ENCODE measurements at places on chromosomes 11 and 22.

- DNase-seq: no peak
These were observed 691.4 kb downstream of the BRD1 start for GRCh38 chr22:49136041-49136815.

DNA sequence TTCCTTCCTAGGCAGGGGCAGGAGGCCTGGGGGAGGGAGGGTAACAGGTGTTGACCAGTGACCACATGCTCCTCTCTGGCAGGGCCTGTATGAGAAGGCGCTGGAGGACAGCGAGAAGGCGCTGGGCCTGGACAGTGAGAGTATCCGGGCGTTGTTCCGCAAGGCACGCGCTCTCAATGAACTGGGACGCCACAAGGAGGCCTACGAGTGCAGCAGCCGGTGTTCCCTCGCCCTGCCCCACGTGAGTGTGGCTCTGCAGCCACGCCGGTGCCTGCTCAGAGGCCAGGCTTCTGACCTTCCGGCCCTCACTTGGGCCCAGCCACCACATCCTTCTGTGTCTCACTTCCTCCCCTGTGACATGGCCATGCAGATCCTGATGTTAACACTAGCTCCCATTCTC is 25.8 kb downstream of the ZC3H7B start:
- DNase-seq: no peak

DNA sequence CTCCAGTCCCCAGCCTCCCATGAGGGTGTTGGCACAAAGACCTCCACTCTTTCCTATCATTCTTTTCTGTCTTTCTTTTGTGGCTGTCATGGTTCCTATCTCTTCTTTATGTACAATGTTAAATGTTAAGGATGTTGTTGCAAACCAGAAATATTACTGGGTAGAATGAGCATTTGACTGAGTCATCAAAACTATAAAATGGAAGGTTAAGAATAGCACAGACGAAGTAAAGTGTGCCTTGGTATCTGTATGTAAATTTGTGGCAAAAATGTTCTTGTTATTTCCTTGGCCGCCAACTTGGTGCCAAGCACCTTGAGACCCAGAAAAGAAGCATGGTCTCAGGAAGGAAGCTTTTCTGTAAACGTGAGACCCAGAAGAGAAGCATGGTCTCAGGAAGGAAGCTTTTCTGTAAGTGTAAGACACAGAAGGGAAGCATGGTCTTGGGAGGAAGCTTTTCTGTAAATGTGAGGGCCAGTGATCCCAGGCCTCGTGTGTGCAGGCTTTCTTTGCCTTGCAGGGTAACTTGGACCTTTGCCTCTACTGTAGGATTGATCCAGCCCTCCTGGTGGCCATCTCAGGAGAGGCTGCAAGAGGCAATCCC is 6.7 kb upstream of the PKP3 start:
- no peak for DNase-seq

DNA sequence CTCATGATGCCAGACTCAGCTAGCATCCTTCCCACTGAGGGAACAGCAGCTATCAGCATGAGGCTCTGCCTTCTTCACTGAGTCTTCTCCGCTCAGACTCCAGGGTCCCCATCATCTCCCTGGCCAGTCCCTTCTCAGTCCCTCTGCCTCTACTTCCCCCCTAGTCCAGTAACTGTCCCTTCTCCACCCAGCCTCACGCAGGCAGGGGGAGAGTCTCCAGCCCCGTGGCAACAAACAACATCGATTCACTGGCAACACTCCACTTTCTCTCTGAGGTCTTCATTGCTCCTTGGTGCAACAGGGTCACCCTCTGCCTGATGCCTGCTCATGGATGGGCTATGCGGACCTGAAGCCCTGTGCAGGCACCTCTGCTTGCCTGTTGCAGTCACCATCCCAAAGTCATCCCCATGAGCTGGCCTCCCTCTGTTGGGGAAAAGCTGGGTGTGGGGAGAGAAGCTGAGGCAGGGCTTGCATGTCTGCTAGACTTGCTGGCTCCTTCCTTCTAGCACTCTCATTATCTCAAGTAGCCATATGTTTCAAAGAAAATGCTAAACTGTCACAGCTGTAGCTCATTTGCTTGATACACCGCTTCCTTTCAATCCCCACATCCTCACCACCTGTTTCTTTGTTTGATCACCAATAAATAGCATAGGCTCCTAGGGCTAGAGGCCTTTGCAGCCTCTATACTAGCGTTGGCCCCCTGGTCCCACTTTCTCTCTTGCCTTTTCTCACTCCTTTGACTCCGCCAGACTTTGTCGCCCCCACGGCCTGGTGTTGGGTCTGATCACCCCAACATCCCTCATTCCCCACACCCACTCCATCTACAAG is 4.3 kb upstream of the BCR start:
- no peak for DNase-seq

GRCh38 chr22:44363013-44363979 is 50.5 kb upstream of the SHISAL1 start:
- no peak for DNase-seq

DNA sequence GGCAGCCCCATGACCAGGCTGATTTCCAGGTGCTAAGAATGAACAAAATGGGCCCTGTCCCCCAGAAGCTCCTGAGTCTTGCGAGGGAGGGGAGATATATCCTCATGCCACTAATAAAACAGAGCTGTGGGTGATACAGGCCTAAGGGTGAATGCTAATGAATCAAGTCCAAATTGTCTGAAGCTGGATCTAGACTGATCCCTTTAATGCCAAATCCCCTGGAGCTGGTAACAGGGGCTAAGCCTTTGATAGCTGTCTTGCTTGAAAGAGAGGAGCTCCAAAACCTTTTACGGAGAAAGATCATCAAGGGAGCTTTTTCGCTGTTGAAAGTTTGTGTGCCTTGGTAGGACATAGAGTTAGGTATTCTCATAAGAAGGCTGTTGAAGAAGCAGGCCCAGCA is 79.7 kb downstream of the PPFIBP2 start:
- DNase-seq: no peak

GRCh38 chr22:37792494-37792893 is 15.2 kb upstream of the GCAT start:
- DNase-seq: no peak

GRCh38 chr11:3229673-3230630 is 2.3 kb downstream of the MRGPRE start:
- DNase-seq: no peak

DNA sequence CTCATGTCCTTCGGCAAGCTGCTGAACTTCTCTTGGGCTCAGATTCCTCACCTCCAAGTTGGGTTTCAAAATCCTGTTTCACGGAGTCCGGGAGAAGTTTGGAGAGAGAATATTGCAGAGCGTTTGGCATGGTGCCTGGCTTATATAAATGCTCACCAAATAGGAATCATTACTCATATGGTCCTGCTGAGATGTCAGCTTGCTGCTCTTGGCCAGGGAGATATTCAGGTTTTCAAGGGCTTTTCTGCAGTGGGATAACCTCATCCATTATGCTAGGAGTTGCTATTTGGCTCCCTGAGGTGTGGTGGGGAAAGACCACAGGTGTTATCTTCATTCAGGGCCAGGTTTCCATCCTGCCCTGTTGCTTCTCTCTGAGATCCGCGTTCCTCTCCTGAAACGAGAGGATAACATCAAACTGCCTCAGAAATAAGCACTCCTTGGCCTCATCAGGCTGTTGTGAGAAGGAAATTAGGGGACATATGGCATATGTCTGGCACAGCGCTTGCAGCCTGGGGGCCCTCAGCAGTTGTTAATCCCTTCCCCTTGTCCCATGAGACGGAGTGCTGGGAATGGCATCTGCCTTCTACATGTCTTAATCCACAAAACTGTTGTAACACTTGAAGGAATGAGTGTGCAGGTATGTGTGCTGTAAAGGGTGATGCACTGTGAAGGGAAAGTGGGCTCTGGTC is 29.9 kb upstream of the ACER3 start:
- DNase-seq: no peak

DNA sequence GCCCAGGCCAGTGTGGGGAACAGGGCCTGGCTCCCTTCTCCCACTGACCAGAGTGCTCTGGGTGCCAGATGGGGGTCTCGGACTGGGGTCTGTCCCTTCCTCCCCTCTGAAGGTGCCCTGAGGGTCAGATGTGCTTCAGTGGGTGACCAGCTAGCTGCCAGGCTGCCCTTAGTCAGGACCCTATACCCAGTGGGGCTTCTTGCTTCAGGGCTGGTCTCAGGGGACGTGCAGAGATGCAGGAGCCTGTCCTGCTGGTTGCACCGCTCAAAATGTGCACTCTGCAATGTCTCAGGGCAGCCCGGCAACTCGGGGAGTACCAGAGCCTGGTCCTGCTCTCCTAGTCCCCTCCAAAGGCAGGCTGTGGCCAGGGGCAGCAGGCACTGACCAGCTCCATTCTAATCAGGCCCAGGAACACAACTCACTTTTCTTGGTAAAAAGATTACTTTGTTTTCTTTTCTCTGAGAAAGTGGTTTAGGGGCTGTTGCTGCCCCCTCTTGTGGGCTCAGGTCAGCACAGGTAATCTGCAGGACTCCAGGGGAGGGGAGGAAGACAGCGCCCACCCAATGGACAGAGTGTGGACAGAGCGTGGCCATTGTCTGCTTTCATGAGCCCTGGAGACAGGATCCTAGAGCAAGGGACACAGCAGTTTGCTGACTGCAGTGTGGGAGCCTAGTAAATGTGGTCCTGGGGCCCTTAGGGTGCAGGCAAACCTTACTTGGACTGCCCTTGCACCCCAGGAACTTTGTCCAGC is 80.9 kb downstream of the MED15 start:
- DNase-seq: no peak

- no peak for DNase-seq
These were observed 114.6 kb upstream of the SESN3 start for GRCh38 chr11:95345651-95346050.

DNA sequence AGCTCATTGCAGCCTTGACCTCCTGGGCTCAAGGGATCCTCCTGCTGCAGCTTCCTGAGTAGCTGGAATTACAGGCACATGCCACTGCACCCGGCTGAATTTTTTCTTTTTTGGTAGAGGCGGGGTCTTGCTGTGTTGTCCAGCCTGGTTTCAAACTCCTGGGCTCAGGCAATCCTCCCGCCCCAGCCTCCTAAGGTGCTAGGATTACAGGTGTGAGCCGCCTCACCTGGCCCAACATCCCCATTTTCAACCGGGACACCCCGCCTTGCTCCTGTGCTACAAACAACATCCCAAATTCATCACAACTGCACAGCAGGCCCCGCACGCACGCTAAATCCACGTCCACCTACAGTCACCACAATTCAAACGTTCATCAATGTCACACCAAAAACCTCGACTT is 61.0 kb downstream of the ARFGAP3 start:
- no peak for DNase-seq

GRCh38 chr11:80328774-80329173 is 887.9 kb upstream of the TENM4 start:
- no peak for DNase-seq

DNA sequence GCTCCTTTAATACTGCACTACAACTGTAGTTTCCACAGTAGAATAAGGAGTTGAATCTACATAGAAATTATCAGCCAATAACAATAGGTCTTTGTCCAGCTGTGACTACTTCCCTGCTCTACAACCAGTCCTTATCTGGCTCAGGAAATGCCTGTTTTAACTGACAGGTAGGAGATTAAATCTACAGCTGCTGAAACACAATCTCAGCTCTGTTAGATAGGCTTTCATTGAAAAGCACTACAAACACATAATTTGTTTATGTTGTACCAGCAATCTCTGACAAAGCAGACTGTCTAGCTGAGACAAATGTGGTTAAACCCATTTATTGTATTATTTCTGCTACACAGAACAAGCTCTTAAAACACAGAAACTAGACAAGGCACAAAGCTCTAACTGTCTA is 230.0 kb downstream of the SOX6 start:
- DNase-seq: no peak

GRCh38 chr11:122593473-122594420 is 61.8 kb upstream of the UBASH3B start:
- no peak for DNase-seq

DNA sequence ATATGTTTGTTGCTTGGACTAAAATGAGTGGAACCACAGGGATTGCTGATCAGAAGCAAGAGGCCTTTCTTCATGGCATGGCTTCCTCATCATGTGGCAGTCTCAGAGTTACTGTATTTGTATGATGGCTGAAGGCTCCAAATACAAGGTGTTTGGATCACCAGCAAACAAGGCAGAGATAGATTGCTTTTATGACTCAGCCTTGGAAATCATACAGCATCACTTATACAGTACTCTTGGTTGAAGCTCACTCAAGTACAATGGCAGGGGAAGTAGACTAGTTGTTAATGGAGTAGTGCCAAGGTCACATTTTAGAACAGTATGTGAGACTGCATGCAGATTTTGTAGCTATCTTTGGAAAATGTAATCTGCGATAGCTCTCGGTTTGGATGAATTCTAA is 16.6 kb downstream of the CAPRIN1 start:
- no peak for DNase-seq

DNA sequence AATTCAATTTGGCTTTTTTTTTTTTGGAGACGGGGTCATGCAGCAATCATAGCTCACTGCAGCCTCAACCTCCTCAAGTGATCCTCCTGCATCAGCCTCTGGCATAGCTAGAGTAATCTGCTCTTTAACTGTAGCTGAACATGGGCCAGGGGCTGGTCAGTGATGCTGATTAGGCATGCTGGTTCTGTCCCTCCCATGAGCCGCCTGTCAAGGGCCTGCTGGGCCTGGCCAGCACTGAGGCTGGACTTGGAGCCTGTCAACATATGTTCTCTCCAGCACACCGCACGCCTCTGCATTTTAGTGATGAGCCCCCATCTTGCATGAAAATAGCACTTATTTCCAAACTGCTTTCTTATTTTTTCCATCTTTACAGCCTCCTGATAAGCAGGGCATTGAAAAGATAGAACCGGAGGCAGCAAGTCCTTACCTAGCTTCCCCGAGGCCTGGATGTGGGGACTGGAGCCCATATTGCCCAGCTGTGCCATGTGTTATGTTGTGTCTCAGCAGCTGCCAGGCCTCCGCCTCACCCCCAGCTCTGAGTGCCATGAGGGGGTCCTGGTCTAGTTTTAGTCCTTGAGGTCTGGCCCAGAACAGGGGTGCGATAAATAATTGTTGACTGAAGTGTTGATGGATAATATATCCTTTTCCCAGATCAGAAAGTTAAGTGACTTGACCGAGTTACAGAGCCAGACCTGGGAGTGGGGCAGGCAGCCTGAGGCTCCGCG is 80.0 kb downstream of the CTTN start:
- no peak for DNase-seq

GRCh38 chr22:27725661-27726060 is 75.9 kb downstream of the MN1 start:
- no peak for DNase-seq

DNA sequence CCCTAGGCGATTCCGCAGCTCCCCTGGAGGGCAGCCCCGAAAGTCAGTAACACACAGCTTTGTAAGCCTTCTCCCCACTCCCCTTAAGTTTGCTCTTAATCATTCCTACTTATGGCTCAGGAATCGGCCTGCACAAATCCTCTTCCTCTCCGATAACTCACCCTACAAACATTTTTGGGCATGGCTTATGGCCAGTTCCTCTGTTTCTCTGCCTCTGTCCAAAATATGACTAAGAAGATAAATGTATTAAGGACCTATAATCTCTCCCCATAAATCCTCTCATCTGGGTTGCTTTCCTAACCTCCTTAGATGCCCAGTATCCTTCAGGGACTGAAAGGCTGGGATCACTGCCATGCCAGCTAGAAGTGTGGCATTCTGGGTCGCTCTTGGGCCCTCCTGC is 41.0 kb downstream of the PAMR1 start:
- no peak for DNase-seq

DNA sequence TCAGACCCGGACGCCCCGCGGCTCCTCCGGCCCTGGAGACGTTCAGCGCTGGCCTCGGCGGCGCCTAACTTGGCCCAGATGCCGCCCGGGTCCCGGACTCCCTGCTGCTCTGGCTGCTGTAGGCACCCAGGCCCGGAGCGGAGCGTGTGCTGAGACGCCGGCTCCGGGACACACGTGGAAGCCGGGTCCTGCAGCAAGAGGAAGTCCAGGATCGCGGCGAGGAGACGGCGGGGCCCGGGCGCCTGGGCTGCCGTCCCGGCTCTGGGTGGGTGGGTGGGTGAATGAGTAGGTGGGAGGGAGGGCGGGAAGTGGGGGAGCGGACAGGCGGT is 223 bp downstream of the WT1 start:
- DNase-seq: no peak

Measured in epithelial cell of prostate (primary cell).